Brain pericyte (primary cell): ENCODE measurements at places on chromosomes 12 and 14.

- DNase-seq, result no peak
Observed at GRCh38 chr12:53480491-53481442, 18.5 kb downstream of the MAP3K12 start.

DNA sequence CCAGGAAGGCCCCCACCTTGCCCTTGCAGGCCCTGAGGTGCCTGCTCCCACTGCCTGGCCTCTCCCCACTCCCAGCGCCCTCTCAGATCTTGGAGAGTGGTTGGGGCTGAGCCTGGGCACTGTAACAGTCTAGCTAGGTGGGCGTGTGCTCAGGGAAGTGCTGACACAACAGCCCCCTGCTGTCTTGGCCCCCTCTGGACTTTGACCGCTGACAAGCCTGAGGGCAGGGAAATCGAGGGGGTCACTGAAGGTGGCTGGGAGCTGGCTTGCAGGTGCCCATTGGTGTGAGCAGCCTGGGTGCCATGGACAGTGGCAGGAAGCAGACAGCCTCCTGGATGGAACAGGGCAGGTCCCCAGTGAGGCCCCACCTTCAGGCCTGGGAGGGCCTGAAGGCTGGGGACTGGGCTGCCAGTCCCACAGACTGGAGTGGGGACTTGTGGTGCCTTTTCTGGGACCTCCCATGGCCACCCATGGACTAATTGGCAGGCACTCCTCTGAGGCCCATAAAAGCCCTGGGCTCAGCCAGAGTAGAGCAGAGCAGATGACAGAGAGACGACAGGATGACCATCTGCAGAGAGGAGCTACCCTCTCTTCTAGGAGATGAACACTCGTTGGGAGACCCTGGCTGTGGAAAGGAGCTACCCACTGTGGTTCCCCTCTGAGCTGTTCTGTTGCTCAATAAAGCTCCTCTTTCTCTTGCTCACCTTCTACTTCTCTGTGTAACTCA lies 158.6 kb upstream of the SLC38A2 start:
- no peak for DNase-seq

DNA sequence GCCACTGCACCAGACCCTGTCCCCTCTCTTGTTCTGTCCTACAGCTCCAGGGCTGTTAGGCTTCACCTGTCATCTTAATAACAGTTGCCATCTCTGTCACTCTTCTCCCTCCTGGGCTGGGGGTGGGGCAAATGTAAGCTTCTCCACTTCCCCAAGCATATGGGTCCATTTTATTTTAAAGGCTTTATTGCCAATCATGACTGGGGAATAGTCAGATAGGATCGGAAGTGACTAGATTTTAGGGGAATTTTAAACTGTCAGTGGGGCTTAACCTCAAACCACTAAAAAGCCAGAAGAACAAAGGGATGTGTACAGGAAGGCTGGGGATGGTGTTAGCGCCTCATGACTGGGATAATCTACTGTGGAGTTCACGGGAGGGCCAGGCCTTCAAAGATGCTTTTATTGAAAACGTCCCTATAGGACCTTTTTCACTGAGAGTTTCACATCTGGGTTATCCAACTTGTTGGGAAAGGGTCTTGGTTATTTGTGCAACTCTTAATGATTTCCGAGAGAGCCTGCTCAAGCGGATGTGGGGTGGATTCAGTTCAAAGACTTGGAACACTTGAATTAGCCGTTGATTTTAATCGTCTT lies 41.6 kb downstream of the CHST11 start:
- no peak for DNase-seq

GRCh38 chr14:99726538-99727095 lies 42.5 kb downstream of the CYP46A1 start:
- DNase-seq, result no peak

DNA sequence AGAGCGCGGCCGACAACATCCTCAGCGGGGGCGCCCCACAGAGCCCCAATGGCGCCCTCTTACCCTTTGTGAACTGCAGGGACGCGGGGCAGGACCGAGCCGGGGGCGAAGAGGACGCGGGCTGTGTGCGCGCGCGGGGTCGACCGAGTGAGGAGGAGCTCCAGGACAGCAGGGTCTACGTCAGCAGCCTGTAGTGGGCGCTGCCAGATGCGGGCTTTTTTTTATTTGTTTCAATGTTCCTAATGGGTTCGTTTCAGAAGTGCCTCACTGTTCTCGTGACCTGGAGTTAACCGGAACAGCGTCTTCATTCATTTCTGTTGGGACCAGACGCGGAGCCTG lies 103.8 kb upstream of the FKBP4 start:
- DNase-seq, result no peak

GRCh38 chr12:247271-247670 lies 15.4 kb downstream of the SLC6A13 start:
- DNase-seq, result no peak

DNA sequence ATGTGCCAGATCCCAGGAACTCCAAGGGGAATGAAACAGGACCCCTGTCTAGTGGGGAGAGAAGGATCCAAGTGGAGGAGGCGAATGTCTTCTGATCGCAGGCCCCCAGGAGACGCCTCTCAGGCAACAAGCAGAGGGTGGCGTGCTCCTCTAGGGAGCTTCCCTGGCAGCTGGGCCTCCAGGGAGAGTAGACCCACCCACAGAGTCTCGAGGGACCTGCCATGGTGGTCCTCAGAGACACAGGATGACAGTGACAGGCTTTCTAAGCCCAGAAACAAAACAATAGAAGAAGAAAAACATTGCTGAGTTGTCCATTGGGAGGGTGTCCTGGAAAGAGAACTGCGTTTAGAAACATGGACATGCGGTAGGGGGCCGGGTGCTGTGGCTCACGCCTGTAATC lies 140.6 kb upstream of the MAP1LC3B2 start:
- DNase-seq, result no peak
